ENCODE measurements at places on chromosomes 6 and 20.

- no peak for DNase-seq
- H3K36me3 ChIP-seq = peaks cover 25% of the 10 kb centered on the region
- no peak overlapping the region for H3K27ac ChIP-seq
- no peak overlapping the region for H3K4me3 ChIP-seq
- H3K27me3 ChIP-seq = no peaks in the 10 kb centered on the region
Observed at GRCh38 chr6:169536446-169537170, 165.2 kb downstream of the WDR27 start.

GRCh38 chr6:52893221-52893620, 16.3 kb downstream of the GSTA3 start:
- no peak overlapping the region for H3K27ac ChIP-seq
- no peak overlapping the region for H3K4me3 ChIP-seq
- no peaks in the 10 kb centered on the region for H3K4me1 ChIP-seq
- no peaks in the 10 kb centered on the region for H3K36me3 ChIP-seq
- DNase-seq = no peak

GRCh38 chr6:149815788-149816187, 48.4 kb downstream of the LRP11 start:
- peaks cover 10% of the 10 kb centered on the region for H3K36me3 ChIP-seq
- no peak for DNase-seq
- H3K27me3 ChIP-seq = no peaks in the 10 kb centered on the region
- no peak overlapping the region for H3K27ac ChIP-seq
- H3K4me3 ChIP-seq = no peak overlapping the region

DNA sequence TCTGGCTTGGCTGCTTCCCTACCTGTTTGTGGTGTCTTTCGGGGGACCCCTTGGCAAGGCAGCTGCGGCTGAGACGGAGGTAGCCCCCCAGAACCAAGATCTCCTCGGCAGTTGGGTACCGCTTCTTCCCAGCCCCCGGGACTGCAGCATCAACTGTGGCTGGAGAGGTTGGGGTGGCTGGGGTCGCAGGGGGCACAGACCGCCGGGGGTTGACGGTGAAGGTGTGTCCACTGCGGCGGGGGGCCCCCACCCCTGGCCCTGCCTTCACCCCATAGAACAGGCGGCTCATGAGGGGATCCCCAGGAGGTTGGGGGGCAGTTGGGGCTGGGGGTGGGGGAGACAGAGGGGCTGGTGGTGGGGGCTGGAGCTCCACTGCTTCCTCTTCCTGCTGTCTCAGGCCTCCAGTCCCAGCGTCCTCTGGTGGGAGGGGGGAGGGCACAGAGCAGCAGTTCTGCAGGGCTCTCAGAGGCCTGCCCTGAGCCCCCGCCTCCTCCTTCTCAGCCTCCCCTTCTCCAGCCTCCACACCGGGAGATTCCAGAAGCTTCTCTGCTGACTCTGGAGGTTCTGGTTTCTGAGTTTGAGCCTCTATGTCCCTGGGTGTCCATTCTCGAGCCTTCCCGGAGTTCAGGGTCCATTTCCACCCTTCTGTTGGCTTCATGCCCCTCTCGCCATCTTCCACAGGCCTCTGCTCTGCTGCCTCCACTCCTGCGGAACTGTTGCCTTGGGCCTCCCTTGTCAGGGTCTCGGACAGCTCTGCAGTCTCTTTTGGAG, 1.9 kb downstream of the PPP1R18 start:
- peaks cover 31% of the 10 kb centered on the region for H3K36me3 ChIP-seq
- H3K27ac ChIP-seq = peak overlapping the region; percentile 97
- H3K27me3 ChIP-seq = no peaks in the 10 kb centered on the region

GRCh38 chr6:140970485-140970884, 1162.2 kb upstream of the GJE1 start:
- no peak overlapping the region for H3K27ac ChIP-seq
- no peak overlapping the region for H3K4me3 ChIP-seq
- DNase-seq = no peak
- H3K27me3 ChIP-seq = no peaks in the 10 kb centered on the region
- peaks cover 10% of the 10 kb centered on the region for H3K36me3 ChIP-seq

- DNase-seq = no peak
- H3K27me3 ChIP-seq = no peaks in the 10 kb centered on the region
- H3K4me1 ChIP-seq = peaks cover 9% of the 10 kb centered on the region
- H3K27ac ChIP-seq = no peak overlapping the region
- peaks cover 4% of the 10 kb centered on the region for H3K36me3 ChIP-seq
- no peak overlapping the region for H3K4me3 ChIP-seq
Observed at GRCh38 chr6:17004269-17004668, 97.6 kb upstream of the STMND1 start.

DNA sequence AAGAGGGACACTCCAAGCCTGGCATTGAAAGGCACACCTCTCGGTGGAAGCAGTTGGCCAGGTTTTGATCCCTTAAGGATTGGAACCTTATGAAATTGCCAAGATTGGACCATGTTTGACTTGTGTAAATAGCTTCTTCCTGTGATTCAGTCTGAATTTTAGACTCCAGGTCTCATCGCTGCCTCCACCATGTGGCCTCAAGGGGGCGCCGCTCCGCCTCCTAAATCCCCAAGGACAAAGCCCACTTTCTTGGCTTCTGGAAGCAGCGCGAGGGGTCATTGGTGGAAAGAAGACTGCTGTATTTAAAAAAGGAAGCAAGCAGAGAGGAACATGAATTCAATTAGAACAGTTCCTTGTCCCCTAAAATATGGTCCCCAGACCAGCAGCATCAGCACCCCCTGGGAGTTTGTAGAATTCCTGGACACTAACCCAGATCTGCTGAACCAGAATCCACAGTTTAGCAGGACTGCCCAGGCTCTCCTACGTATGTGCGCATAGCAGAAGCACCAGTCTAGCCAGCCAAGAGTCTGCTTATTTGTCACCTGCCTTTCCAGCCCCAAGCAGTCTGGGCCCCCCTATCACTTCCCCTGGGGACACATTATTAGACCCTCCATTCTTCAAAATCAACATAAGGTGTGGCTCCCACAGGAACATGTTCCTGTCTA, 108.5 kb downstream of the LY86 start:
- H3K36me3 ChIP-seq = no peaks in the 10 kb centered on the region
- no peaks in the 10 kb centered on the region for H3K27me3 ChIP-seq
- H3K27ac ChIP-seq = no peak overlapping the region
- no peak for DNase-seq

DNA sequence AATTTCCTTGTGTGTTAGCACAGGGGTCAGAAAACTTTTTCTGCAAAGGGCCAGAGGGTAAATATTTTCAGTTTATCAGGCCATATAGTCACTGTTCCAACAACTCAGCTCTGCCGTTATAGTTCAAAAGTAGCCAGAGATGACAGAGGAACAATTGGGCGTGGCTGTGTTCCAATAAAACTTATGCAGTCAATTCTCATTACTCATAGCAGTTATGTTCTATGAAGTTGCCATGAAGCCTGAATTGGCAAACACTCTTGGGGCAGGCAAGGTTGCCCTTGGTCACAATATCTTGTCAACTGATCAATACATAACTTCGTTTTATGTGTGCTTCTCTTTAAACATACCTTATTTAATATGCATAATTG, 304.2 kb downstream of the TFAP2C start:
- H3K27me3 ChIP-seq = peaks cover 9% of the 10 kb centered on the region
- peaks cover 14% of the 10 kb centered on the region for H3K4me1 ChIP-seq
- H3K27ac ChIP-seq = no peak overlapping the region
- no peak overlapping the region for H3K4me3 ChIP-seq
- no peak for DNase-seq
- H3K36me3 ChIP-seq = no peaks in the 10 kb centered on the region

- no peaks in the 10 kb centered on the region for H3K27me3 ChIP-seq
- H3K4me3 ChIP-seq = no peak overlapping the region
- DNase-seq = no peak
- H3K27ac ChIP-seq = no peak overlapping the region
- no peaks in the 10 kb centered on the region for H3K36me3 ChIP-seq
- H3K4me1 ChIP-seq = no peaks in the 10 kb centered on the region
Observed at GRCh38 chr6:111195656-111196055, 108.4 kb downstream of the SLC16A10 start.

GRCh38 chr6:119742188-119742803, 392.7 kb upstream of the MAN1A1 start:
- peaks cover 32% of the 10 kb centered on the region for H3K27me3 ChIP-seq
- no peak overlapping the region for H3K4me3 ChIP-seq
- no peaks in the 10 kb centered on the region for H3K4me1 ChIP-seq
- no peaks in the 10 kb centered on the region for H3K36me3 ChIP-seq
- DNase-seq = no peak

GRCh38 chr20:4844751-4845465, 123.2 kb downstream of the PRND start:
- DNase-seq = no peak
- H3K27ac ChIP-seq = no peak overlapping the region
- peaks cover 3% of the 10 kb centered on the region for H3K36me3 ChIP-seq
- H3K4me1 ChIP-seq = peaks cover 13% of the 10 kb centered on the region

- no peak overlapping the region for H3K4me3 ChIP-seq
- H3K27me3 ChIP-seq = no peaks in the 10 kb centered on the region
- H3K36me3 ChIP-seq = peaks cover 11% of the 10 kb centered on the region
- DNase-seq = no peak
- H3K27ac ChIP-seq = no peak overlapping the region
Observed at GRCh38 chr20:38093641-38094077, 60.1 kb downstream of the RPRD1B start.

- H3K4me1 ChIP-seq = no peaks in the 10 kb centered on the region
- H3K36me3 ChIP-seq = no peaks in the 10 kb centered on the region
- no peak overlapping the region for H3K27ac ChIP-seq
- no peak for DNase-seq
- no peak overlapping the region for H3K4me3 ChIP-seq
Observed at GRCh38 chr20:10131732-10132345, 86.8 kb upstream of the SNAP25 start.

- H3K27me3 ChIP-seq = peaks cover 15% of the 10 kb centered on the region
- H3K36me3 ChIP-seq = no peaks in the 10 kb centered on the region
- no peak for DNase-seq
- H3K4me1 ChIP-seq = no peaks in the 10 kb centered on the region
Observed at GRCh38 chr6:50202766-50203165, 153.0 kb upstream of the DEFB112 start.

- H3K4me1 ChIP-seq = peaks cover 31% of the 10 kb centered on the region
- DNase-seq = no peak
- peak overlapping the region; percentile 49 for H3K27ac ChIP-seq
Observed at GRCh38 chr6:111709615-111710398, 104.1 kb upstream of the TRAF3IP2 start.

DNA sequence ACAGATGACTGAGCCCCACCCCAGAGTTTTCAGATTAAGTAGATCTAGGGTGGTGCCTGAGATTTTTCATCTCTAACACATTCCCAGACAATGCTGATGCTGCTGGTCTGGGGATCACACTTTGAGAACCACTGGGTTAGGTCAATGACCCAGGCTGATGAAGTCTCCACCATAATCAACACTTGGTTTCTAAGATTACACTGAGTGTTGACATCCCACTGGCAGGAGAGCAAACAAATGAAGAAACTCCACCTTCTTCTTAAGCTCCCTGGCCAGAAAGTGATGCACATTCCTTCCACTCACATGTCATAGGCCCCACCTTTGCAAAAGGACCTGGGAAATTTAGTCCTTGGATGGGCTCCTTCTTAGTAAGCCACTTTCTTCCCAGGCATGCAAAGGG, 53.1 kb downstream of the MAFB start:
- peaks cover 26% of the 10 kb centered on the region for H3K27me3 ChIP-seq
- no peaks in the 10 kb centered on the region for H3K4me1 ChIP-seq
- no peak overlapping the region for H3K27ac ChIP-seq

GRCh38 chr20:51914758-51915157, 112.4 kb upstream of the SALL4 start:
- H3K27ac ChIP-seq = no peak overlapping the region
- DNase-seq = peak; percentile 25
- H3K27me3 ChIP-seq = no peaks in the 10 kb centered on the region
- H3K36me3 ChIP-seq = no peaks in the 10 kb centered on the region
- no peak overlapping the region for H3K4me3 ChIP-seq

- DNase-seq = no peak
- H3K4me3 ChIP-seq = peak overlapping the region; percentile 95
- peak overlapping the region; percentile 90 for H3K27ac ChIP-seq
- peaks cover 65% of the 10 kb centered on the region for H3K4me1 ChIP-seq
Observed at GRCh38 chr6:7540595-7540994, 876 bp upstream of the DSP start.

- H3K27ac ChIP-seq = no peak overlapping the region
- H3K4me1 ChIP-seq = peaks cover 24% of the 10 kb centered on the region
- DNase-seq = no peak
- no peak overlapping the region for H3K4me3 ChIP-seq
- no peaks in the 10 kb centered on the region for H3K27me3 ChIP-seq
- peaks cover 5% of the 10 kb centered on the region for H3K36me3 ChIP-seq
Observed at GRCh38 chr20:35539756-35540212, 2.1 kb upstream of the ERGIC3 start.

- H3K27me3 ChIP-seq = peaks cover 22% of the 10 kb centered on the region
- no peaks in the 10 kb centered on the region for H3K36me3 ChIP-seq
- peaks cover 3% of the 10 kb centered on the region for H3K4me1 ChIP-seq
- no peak overlapping the region for H3K27ac ChIP-seq
- no peak for DNase-seq
- H3K4me3 ChIP-seq = no peak overlapping the region
Observed at GRCh38 chr6:107728564-107728897, 95.6 kb downstream of the SCML4 start.

DNA sequence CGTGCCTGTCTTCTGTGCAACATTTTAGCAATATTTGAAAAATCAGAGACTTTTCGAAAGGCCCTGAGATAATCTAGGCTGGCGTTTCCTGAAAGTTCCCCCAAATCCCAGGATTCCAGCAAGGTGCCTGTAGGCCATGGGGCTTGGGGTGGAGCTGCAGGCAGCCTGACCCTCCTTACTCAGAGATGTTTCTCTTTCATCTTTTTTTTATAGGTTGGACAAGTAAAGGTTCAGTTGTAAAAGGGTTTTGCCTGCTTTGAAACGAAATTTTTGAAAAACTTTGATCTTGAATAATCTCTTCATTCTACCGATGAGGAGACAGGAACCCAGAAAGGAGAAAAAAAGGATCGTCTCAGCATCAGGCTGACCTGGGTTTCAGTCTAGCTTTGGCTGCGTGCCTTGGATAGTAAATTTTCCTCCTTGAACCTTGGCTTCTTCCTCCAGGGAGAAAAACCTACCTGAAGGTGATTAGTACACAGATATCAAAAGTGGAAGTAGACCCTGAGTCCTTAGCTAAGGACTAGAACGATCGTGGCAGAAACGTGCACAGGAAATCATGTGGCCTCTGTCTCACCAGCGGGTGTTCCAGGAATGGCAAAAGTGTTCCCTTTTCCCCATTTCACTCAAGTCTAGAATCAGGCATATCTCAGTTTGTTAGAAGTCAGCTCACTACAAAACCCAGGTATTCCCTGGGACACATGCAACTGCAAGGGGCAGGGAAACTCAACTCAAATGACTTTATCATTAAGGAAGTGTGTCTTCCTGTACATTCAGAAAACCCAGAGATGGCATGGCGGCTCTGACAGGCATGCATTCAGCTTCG, 128.2 kb upstream of the PTPN1 start:
- H3K36me3 ChIP-seq = no peaks in the 10 kb centered on the region
- peaks cover 24% of the 10 kb centered on the region for H3K4me1 ChIP-seq
- H3K27ac ChIP-seq = no peak overlapping the region
- no peak for DNase-seq
- H3K4me3 ChIP-seq = no peak overlapping the region
- no peaks in the 10 kb centered on the region for H3K27me3 ChIP-seq

DNA sequence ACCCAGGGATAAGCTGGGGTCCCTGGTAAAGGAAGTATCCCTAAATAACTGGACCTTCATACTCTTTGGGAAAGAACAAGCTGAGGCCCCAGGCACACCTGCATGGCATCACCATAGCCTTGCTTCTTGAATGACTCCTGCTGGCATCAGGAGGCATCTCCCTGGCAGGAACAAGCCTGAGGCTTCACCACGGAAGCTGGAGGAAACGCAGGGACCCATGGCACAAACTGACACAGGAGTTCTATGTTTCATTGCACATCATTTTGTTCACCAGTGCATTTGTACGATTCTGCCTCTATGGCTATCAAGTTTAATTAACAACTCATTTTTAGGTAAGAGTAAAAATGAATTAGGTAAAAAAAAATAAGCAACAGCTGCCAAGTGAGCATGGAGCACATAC, 619 bp upstream of the PDE7B start:
- H3K27me3 ChIP-seq = no peaks in the 10 kb centered on the region
- peaks cover 17% of the 10 kb centered on the region for H3K4me1 ChIP-seq
